ENCODE measurements at places on chromosomes 16 and 17.
A peak's percentile ranks its signal among the peaks of the same experiment; 100 is the strongest.

- no peak for DNase-seq
These were observed 10.3 kb downstream of the CDRT4 start for GRCh38 chr17:15456972-15457722.

DNA sequence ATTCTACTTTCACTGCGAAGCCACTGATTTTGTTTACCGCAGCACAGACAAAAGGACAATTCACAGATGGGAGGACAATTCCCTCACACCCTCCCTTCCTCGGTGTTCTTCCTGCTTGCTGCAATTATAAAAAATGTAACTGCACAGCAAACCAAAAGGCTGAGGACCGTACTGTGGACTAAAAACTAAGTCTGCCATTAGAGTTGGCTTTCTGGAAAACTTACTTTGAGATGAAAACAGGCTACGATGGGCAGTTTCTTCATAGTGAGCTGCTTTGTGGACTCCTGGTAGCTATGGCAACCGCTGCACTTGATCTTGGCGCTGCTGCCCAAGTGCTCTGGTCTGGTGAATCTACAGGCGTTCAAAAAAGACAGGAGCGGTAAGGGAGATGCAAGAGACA lies 35.2 kb downstream of the USP22 start:
- DNase-seq, result no peak

DNA sequence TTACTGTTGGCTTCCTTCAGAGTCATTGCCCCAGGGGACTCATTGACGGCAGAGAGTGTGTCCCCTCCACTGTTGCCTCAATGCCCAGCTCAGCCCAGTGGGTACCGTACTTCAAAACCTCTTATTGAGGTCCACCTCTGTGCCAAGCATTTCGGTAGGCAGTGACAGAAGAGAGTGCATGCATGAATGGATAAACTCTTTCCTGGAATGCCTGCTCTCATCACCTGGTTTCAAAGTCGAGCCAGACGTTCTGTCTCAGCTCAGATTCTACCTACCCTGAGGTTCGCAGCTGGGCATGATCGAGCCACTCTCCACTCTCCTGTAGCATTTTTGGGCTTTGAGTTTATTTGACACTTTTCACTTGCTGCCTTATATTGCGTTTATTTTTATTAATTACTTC lies 647.0 kb downstream of the MAF start:
- no peak for DNase-seq

GRCh38 chr17:1143573-1143972 lies 36.2 kb downstream of the ABR start:
- DNase-seq, result peak; percentile 52

DNA sequence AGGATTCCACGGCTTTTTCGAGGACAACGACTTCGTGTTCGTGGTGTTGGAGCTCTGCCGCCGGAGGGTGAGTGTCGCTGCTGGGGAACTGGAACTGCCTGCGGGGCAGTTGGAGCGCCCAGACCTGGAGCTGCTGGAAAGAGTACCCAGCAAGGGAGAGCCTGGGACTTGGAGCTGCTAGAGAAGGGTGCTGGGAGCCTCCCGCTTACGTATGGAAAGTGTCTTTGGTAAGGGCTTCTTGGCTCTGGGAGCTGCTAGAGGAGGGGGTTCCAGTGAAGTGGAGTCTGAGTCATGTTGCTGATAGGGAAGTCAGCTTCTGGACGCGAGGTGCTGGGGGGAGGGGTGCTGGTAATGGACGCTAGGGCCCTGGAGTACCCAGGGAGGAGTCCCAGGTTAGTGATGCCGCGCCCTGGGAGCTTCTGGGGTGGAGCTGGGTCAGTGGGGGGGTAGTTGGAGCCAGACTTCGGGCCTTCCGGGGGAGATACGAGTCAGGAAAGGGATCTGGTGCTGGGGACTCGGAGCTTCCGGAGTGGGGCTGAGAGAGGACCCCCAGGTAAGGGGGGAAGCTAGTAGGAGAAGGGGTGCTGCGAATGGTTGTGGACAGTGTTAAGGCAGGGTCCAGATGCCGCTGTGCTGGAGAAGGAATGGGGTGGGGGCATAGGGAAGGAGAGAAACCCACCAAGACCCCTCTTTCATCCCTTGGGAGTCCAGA lies 741 bp downstream of the PLK1 start:
- peak; percentile 46 for DNase-seq

DNA sequence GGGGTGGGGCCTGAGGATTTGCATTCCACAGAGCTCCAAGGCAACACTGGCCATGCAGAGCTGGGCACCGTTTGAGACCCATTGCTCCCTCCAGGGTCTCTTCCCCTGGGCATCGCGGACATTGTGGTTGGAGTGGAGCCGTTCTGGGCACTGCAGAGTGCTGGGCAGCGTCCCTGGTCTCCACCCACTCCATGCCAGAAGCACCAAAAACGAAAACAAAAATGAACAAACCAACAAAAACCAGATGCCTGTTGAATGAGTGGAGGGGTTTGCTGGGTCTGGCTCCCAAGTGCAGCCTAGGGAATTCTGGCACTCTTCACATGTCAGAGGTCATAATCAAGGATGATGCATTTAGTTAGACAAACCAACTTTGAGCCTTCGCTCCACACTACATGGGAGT lies 17.9 kb downstream of the WNT9B start:
- no peak for DNase-seq

GRCh38 chr17:47953909-47954308 lies 3.8 kb downstream of the PRR15L start:
- no peak for DNase-seq

DNA sequence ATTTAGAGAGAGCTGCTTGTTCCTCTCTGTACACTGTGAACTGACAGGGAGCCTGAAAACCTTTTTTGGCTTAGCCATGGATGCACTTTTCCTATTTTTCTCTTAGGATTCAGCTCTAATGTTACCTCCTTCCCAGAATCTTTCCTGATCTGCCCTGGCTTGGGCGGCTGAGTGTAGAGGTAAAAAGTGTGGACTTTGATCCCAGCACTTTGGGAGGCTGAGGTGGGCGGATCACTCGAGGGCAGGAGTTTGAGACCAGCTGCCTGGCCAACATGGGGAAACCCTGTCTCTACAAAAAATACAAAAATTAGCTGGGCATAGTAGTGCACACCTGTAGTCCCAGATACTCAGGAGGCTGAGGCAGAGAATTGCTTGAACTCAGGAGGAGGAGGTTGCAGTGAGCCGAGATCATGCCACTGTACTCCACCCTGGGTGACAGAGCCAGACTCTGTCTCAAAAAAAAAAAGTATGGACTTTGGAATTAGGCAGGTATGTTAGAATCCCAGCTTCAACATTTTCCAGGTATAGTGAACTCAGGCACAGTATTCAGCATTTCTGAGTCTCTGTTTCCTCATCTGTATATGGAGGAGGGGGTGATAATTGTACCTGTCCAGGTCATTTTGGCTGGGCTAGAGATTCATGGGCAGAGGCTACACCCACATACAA lies 212.5 kb upstream of the EEF2KMT start:
- no peak for DNase-seq

GRCh38 chr16:1378087-1378803 lies 26.5 kb downstream of the GNPTG start:
- peak; percentile 37 for DNase-seq

DNA sequence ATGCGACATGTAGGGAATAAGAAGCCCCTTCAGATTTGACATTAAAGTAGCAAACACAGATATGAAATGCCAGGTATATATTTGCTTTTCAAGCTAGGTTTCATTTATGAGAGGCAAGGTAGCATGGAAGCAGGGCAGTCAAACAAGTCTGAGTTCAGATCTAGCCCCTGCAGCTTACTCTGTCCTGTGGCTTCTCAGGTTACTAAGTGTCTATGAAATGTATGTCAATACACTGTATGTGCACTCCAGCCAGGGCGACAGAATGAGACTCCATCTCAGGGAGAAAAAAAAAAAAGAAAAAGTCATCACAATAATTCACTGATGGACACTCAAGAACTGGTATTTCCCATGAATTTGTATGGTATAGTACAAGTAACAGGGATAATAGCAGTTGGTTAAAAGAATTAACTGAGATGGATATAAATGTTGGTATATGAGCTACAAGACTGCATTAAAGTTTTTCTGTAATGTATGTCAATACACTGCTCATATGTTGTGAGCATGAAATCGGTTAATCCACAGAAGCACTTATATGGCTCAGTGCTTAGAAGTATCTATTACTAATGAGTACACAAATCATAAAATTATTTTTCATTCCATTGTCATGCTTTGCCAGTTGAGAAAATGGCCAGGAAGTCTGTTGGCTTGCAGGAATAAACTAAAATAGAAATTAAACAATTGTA lies 2.9 kb upstream of the WSB1 start:
- DNase-seq, result no peak

GRCh38 chr16:66263973-66264310 lies 102.5 kb upstream of the CDH5 start:
- DNase-seq, result no peak

- DNase-seq, result no peak
These were observed 28.1 kb downstream of the WFDC1 start for GRCh38 chr16:84322749-84323148.

DNA sequence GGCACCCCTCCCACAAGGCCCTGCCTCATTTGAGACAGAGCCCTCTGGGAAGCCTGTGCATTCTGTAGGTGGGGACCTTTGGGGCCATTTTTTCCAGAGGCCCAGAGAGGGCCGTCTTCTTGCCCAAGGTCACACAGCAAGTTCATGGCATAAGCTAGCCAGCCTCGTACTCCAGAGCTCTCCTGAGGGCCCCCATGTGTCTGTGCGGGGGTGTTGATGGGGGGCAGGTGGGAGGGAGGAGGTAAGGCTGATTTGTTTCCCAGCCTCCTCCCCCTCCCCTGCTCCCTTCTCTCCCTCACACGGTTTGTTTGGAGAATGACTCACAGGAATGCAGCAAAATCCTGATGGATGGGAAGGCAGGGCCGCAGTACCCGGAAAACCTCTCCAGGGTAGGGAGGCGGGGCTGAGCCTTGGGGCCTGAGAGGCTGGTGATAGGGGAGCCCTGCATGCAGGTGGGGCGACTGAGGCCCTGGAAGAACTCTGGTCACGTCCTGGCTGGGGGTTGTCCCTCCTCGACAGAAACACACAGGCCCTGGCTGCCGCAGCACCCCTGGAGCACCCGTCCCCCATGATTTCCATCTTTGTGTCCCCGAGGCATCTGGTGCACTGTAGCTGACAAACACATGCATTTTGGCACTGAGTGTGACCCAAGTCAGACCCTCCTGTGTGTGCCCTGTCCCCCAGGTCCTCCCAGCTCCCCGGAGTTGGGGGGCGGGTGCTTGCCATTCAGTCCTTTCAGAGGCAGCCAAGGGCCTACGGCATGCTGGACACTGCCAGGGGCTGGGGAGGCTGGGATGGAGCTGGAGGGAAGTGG lies 29.7 kb downstream of the RAI1 start:
- DNase-seq, result peak; percentile 53

DNA sequence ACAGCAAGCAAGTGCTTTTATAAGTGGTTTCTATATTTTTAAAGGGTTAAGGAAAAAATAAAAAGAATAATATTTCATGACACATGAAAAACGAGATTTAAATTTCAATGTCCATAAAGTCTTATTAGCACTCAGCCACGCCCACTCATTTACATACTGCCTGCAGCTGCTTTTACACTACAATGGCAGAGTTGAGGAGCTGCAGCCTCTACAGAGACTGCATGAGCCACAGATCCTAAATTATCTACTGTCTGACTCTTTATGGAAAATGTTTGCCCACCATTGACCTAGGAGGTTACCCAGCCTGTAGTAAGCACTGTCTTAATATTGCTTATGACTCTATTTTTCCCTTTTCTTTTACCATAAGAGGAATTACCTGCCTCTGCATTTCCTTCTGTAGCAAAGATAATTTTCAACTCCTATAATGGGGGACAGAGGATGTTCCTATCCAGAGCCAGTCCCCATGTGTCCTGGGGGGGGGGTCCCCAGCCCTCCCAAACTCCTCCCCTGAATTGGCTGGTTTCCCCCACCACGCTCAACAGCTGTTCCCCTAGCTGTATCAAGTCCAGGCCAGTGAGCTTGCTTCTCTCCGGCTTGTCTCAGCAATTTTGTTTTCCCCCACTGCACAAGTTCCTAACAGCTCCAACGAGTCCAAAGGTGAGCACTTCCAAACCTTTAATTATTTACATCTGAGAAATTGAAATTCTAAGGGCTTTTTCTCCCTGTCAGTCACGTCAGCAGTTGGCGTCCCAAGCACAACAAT lies 139.4 kb upstream of the ERCC4 start:
- no peak for DNase-seq

DNA sequence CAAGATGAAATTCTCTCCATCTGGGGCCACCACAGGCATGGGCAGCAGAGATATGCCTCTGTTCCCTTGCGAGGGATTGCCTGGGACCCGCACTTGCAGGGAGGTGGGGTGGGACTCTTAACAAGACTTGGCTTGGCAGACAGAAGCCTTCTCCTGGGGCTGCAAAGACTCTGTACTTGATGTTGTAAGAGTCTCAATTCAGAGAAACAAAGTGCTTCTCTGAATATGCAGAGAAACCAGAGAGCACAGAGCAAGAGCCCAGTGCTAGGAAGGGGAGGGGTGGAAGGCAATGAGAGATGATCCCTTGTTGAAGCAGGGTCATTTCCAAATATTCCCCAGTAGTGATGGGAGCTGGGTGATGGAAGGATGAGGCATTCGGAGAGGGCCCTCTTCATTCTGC lies 2.2 kb downstream of the MMP28 start:
- no peak for DNase-seq

DNA sequence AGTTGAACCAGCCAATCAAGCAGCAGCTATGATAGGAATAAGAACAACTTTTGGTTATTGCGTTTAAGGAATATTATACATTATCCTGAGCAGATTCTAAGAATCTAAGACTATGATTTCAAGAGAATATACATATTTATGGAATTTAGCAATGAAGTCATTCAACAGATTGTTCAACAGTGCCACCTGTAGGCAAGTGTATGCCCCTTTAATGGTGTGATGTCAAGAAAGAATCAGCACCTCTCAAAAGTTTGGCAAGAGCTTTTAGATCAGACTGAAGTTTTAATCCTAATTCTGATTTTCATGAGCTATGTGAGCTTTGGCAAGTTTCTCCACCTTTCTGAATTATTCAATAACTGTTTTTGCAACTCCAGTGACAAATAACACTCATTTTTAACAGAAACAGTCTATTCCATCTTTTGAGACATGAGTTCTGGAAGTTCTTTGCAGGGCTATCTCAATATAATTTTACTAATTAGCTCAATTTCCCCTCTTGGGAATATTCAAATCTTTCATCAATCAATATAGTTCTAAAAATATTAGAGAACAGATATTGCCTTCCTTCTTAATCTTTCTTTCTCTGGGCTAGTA lies 474.3 kb upstream of the TOM1L1 start:
- DNase-seq, result peak; percentile 69

DNA sequence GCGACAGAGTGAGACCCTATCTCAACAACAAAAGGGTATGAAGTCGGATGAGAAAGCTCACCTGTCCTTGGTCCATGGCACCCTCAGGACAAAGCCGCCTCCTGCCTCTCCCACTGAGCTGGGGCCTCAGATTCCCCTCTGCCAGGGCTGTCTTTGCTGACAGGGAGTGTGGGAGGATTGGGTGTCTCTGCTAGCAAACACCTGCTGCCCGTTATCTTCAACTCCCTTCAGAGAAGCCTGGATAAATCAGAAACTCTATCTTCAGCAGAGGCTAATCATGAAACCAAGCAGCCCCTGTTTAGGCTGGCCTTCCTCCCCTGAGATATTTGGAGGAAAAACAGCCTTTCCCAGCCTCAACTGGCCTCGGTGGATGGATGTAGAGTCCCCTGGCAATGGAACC lies 36.3 kb upstream of the CDH1 start:
- no peak for DNase-seq
